ENCODE measurements at places on chromosomes 6 and 20.

DNA sequence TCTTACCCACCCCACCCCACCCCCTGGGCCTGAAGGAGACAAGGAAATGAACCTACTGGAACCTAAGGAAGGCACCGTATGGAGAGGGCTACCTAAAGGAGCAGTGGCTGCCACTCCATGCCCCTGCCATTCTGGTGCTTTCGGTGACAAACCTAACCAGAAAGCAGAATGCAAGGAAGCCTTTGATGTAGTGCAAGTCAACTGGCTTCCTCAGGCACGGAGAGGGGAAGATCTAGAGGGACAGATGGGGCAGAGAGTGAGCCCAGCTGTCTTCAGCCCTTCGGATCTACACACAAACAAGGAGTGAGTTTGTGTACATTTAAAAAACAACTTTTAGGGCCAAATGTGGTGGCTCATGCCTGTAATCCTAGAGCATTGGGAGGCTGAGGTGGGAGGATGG lies 39.5 kb downstream of the PPP1R16B start:
- peak; percentile 49 for DNase-seq

GRCh38 chr6:86537292-86537861 lies 400.0 kb upstream of the HTR1E start:
- DNase-seq, result no peak

GRCh38 chr6:44039191-44039719 lies 88.0 kb downstream of the MRPL14 start:
- no peak for DNase-seq

DNA sequence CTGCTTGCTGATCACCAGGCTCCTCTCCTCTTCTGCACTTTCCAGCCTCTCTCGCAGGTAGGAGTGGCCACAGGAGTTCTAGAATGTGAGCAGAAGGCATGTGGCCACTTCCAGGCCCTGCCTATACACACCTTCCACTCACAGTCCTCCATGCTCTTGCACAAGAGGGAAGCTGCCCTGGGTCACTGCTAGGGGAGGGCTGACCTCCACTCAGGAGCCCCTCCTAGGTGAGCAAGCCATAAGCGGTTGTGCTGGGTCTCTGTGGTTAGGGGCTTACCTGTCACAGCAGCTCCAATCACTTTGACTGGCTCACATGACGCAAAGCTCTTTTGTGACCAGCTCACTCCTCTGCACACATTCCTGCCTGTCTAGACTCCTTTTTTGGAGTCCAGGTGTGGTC lies 68.2 kb downstream of the TMEM242 start:
- DNase-seq, result no peak

DNA sequence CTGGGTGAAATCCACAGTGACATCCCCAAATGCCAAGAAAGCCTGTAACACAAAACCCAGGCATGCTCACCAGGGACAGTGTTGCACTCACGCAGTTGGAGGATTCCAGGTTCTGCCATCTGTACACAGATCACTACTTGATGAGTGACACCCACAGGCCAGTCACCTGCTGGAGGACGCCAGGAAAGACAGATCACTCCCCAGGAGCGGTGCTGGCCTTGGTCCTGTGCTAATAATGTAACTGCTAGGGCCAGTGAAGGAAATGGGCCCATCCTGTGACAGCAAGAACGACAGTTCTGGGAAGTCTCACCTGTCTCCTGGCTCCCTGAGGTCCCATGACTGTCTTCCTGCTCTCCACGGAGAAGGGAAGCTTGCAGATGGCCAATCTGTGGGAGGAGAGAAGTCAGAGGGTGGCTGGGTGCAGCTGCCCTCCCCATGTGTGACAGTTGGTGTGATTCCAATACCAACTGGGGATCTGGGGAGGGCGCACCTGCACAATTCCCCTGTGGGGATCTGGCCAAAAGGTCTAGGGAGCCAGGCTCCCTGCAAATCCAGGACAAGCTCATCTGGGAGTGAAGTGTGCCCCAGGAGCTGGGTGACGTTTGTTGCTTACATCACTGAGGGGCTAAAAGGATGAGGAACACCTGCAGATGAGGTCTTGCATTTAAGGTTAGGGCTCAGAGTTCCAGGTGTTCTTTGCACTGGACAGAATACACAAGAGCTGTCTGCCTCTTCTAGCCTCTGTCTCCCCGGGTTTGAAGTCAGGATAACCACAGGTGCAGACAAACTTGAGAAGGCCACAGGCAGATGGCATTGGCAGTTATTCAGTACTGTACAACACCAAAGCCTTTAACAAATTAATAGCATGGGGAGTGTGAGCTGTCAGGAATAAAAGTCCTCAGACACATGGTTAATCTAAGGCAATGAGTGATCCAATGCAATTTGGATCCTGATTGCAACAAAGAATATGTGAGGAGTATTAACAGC lies 10.3 kb downstream of the ZNF337 start:
- DNase-seq, result no peak

DNA sequence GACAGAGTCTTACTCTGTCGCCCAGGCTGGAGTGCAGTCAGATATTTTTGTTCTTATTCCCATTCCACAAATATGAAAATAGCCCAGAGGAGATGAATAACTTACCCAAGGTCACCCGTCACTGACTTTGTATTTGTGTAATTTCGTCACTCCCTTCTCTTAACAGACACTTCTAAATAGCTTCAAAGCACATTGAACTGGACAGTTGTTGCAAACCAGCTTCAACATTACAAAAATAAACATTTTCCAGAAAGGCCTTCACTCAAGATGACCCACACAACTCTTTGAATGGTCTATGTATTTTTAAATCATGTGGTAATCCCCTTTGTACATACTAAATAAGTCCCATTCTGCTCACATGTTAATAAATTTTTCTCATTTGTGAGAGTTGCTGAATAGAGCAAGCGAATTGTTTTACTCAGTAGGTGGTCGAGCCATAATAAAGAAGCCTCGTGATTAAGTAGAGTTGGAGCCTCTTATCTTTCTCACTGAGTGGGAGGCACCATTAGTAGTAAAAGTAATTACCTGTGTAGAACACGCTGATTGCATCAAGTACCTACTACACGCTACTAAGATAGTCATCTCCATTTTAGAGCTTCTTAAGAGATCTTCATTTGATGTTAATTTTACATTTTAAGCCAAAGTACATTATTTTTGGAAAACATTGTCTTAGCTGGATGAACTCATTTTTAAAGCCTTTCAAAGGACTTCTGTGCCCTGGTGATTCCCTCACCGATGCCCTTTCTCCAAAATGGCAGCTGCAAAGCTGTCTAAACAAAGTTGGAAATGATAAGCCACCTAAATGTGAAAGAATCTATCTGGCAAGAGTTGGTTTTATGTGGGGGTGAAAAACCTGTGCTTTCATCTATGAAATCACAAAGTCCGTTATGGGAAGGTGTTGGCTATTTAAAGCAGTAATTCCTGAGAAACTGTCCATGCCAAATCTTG lies 110.0 kb downstream of the TSHZ2 start:
- no peak for DNase-seq

DNA sequence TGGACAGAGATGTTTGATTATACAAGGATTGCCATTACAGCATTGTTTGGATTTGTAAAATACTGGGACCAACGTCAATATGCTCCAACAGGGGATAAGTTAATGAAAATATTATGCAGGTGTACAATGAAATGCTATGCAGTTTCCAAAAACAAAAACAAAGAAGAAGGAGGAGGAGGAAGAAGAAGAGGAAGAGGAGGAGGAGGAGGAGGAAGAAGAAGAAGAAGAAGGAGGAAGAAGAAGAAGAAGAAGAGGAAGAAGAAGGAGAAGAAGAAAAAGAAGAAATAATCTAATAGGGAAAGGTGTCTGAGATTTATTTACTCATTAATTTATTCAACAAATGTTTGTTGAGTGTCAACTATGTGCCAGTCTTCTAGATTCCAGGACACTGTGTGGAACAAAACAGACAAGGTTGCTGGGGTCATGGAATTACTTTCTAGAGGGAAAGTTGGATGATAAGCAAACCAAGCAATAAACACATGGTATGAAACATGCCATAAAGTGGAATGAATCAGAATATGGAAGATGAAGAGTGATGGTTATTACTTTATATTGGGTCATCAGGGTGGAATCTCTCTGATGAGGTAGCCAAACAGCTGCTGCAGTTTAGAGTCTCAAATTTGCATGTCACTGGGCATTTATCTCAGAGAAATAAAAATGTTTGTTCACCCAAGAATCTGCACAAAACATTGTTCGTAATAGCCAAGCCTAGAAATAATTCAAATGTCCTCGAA lies 6.3 kb upstream of the TRIM27 start:
- no peak for DNase-seq

GRCh38 chr6:123953920-123954319 lies 150.3 kb downstream of the NKAIN2 start:
- no peak for DNase-seq

GRCh38 chr6:73050706-73051105 lies 174.6 kb downstream of the KHDC1L start:
- no peak for DNase-seq

DNA sequence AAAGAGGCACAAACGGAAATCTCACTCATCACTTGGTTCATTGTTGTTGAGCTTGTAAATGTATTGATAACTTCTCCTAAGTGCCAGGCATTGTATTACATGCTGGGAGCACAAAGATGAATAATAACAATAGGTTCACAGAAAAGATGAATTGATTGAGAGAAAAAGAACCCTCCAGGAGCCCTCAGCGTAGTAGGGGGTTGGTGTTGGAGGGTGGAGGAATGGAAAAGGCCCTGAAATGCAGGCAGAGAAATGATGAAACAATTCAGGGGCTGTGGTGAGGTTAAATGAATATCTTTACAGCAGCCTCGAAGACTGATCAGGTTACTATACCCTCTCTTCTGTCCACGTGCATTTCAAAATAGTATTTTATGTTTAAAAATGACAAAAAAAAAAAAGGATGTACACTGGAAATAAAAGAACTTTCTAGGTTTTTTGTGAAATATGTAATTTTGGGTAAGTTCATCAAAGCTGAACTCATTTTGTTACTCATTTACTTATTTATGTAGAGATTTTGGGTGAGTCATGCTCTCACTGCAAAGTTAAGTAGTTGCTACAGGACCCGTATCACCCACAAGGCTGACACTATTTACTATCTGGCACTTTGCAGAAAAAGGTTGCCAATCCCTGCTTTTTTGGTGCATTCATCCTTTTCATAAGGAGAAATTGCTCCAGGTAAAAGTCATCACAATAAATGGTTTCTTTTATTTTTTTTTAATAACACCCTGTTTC lies 277.3 kb downstream of the ZNF217 start:
- DNase-seq, result no peak

GRCh38 chr20:63220696-63221399 lies 4.9 kb upstream of the YTHDF1 start:
- no peak for DNase-seq

DNA sequence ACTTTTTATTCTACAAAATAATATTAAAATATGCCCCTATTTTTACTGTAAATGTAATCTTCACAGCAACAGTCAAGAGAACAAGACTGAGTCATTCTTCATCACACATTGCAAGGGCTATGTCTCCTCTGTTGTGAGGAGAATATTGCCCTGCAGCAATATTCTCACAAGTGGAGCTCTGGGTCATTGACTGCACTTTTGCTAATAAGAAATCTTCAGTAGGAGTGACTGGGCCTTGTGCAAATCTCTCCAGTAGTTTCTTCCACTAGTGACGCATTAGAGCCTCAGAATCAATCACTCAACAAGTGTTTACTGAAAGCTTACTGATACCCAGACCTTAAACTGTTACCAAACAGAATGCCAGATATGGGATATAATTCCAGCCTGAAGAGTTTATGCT lies 49.1 kb downstream of the LAMA2 start:
- DNase-seq, result no peak

DNA sequence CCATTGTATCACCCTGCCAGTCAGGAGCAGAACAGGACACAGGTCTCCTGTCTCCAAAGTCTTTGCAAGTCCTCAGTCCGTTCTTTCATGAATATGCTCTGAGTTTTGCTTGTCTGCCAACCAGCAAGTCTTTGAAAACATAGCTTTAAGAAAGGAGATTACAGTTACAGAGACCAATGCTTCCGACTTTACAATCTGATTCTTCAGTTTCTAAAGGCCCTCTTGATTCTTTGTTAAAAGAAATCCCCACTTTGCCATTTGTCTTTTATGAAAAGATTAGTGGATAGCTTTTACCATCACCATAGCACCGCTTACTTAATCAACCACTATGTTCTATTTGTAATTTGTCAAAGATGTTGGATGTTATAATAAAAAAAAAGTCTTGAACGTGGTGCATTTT lies 562.8 kb upstream of the BTBD3 start:
- no peak for DNase-seq

GRCh38 chr6:148513145-148514071 lies 170.8 kb downstream of the SASH1 start:
- no peak for DNase-seq

DNA sequence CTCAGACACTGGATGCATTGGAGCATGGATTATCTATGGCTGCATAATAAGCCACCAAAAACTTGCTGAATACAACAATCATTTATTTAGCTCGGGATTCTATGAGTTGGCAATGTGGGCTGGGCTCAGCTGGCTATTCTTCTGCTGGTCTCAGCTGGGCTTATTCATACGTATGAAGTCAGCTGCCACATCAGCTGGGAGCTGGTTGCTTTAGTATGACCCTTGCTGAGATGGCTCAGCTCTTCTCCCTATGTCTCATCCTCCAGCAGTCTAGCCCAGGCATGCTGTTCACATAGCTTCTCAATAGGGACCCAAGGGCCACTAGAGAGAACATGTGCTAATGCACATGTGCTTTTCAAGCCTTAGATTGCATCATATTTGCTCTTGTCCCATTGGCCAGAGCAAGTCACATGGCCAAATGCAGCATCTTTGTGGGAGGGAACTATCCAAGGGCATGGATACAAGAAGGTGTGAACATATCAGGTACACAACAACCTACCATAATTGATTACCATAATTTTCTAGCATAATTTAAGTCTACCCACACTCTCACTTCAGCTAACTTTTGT lies 444.6 kb downstream of the KIF16B start:
- DNase-seq, result no peak

GRCh38 chr6:30741063-30741779 lies 1.3 kb downstream of the FLOT1 start:
- no peak for DNase-seq

DNA sequence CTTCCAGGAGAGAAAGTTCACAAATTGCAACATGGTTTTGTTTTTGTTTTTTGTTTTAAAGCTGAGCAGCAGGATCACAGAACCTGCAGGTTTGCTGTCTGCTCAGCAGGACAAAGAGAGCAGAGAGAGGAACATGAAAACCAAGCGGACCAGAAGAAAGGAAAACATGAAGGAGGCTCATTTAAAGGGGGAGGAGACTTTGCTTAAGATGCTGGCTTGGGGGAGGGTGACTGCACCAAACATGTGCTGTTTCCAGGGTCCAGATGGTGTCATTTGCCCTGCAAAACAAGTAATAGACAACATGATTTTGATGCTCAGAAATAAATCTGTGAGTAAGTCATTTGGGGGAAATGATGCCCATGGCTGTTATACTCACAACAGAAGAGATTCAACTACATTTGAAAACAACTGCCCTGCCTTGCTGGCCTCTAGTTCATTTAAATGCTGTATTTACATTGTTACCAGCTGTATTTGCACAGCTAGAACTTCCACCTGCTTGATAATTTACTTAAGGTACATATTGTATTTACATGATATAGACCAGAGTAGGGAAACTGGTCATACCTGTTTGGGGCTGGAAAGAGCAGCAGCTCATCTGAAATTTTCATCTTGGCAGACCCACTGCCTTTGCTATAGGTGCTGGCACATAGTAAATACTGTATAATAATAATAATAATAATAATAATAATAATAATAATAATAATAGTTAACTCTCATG lies 32.2 kb upstream of the CHD6 start:
- no peak for DNase-seq

GRCh38 chr6:44808148-44808547 lies 420.6 kb downstream of the CDC5L start:
- no peak for DNase-seq

GRCh38 chr6:135256866-135257265 lies 75.8 kb downstream of the MYB start:
- DNase-seq, result no peak
